NCI-H2081 treated with DMSO at 0.1 percent for 48 hours (cell line): ENCODE measurements at places on chromosomes 6 and 20.

DNA sequence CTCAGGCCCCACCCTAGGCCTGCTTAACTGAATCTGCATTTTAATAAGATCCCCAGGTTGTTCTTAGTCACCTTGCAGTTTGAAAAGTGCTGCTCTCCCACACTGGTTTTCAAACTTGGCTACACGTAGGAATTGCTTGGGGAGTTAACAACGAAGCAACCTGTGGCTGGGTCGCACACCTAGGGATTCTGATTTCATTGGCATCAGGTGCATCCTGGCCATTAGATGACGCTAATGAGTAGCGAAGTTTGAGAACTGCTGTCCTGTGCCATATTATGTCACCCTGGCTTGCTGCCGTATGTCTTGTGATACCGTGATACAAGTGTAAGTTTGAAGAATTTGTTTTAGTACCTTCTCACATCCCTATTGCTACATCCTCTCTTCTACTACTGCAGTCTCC lies 28.2 kb upstream of the FUCA2 start:
- no peak for DNase-seq

- peak; percentile 1 for DNase-seq
Measured at GRCh38 chr6:15551798-15552197, 111.0 kb downstream of the DTNBP1 start.

DNA sequence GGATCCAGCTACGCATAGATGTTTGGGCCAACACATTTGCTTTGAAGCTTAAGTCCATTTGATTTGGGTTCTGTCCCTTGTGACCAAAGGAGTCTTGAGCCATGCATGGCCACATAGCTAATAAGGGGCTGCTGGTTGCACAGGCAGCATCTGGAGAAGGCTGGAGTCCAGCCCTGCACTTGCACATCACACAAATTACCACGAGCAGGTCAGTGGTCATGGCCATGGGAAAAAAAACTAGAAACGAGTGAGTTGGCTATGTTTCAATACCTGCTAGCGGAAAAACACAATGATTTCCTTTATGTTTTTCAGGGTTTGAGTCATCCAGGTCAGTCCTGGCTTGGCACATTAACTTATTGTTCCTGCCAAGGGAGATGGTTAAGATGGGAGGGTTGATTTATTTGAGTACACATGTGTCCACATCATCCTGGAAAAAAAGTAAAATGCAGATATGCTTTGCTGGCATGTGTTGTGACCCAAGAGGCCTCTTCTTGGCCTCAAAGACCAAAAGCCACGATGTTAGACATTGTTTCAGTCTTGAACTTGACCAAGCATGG lies 5.6 kb upstream of the STX16 start:
- no peak for DNase-seq

DNA sequence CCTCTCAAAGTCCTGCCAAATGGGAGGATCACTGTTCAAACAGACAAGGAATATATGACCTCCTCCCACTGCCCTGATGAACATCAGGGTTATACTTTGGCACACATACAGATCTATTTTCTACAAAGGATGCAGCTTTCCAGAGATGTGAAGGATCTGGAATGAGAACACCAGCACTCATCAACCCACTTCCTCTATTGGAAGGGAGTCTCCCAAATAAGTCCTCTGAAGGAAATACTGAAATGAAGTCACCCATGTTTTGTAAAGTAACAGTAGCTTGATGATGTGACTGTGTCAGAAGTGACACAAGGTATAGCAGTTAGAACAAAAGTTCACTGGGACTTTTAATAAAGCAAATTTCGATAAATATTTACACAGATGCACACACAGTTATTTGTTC lies 104.9 kb downstream of the OGFRL1 start:
- no peak for DNase-seq

- DNase-seq: no peak
Measured at GRCh38 chr6:170032197-170032596, 258.7 kb downstream of the DLL1 start.

GRCh38 chr20:881051-881782 lies 34.9 kb downstream of the ANGPT4 start:
- DNase-seq: no peak

DNA sequence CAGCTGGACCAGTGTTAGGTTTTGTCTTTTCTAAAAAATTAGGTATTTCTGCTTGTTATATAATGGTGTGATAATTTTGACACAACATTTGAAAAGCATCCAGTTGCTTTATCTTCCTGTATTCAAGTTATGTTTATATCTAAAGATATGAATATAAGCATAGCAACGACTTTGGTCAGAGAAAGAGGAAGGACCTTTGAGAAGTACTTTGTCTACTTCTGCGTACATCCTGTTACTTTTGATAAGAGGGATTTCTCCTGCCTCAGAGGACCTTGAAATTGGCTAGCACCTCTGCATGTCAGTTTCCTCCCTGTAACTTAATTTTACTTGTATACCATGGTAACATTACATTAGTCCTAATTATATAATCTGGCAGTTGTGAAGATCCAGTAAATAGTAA lies 24.8 kb downstream of the PHF20 start:
- no peak for DNase-seq
